ENCODE measurements at places on chromosomes 5 and 9. TPM values are rescaled to one million over a fixed set of nuclear protein-coding genes. Genes with fewer than 3 reads are reported as not detected.

Gene NR6A1
- 1.2 TPM for total RNA-seq

Gene TXNDC8
- total RNA-seq = not detected

GRCh38 chr9:135715056-135715595 is 13.1 kb downstream of the KCNT1 start:
- H3K27ac ChIP-seq = no peak overlapping the region
- no peaks in the 10 kb centered on the region for H3K4me1 ChIP-seq
- no peak overlapping the region for H3K4me3 ChIP-seq
- DNase-seq = no peak
- H3K27me3 ChIP-seq = peaks cover 37% of the 10 kb centered on the region

Gene LIFR
- total RNA-seq = not detected

- no peaks in the 10 kb centered on the region for H3K36me3 ChIP-seq
- DNase-seq = no peak
- H3K27ac ChIP-seq = no peak overlapping the region
- H3K27me3 ChIP-seq = peaks cover 10% of the 10 kb centered on the region
Measured at GRCh38 chr9:88748566-88749261, 213.7 kb downstream of the NXNL2 start.

- peaks cover 17% of the 10 kb centered on the region for H3K27me3 ChIP-seq
- no peak overlapping the region for H3K27ac ChIP-seq
- peaks cover 13% of the 10 kb centered on the region for H3K4me1 ChIP-seq
- H3K4me3 ChIP-seq = no peak overlapping the region
- no peak for DNase-seq
Measured at GRCh38 chr5:14204785-14205321, 61.7 kb downstream of the TRIO start.

DNA sequence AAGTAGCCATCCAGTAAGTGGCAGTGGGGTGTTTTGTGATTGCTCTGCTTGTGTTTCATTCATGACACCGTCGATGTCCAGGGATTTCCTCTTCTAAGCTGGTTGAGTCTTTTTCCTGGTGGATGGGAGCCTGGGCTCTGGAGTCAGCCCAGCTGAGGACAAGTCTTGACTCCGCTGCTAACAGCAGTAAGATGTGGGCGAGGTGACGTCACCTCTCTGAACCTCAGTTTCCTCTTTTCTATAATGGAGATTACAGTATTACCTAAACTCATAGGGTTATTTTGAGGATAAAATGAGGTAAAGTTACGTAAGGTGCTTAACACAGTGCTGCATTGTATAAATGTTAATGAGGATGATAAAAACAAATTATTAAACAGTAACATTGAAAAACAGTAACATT is 21.3 kb downstream of the FGF1 start:
- no peaks in the 10 kb centered on the region for H3K27me3 ChIP-seq
- no peak overlapping the region for H3K4me3 ChIP-seq

Gene ORM2
- total RNA-seq = not detected

GRCh38 chr9:68750786-68751185 is 45.7 kb downstream of the PIP5K1B start:
- no peak overlapping the region for H3K27ac ChIP-seq
- DNase-seq = no peak
- no peaks in the 10 kb centered on the region for H3K36me3 ChIP-seq
- H3K4me1 ChIP-seq = no peaks in the 10 kb centered on the region
- H3K27me3 ChIP-seq = peaks cover 18% of the 10 kb centered on the region
- no peak overlapping the region for H3K4me3 ChIP-seq

DNA sequence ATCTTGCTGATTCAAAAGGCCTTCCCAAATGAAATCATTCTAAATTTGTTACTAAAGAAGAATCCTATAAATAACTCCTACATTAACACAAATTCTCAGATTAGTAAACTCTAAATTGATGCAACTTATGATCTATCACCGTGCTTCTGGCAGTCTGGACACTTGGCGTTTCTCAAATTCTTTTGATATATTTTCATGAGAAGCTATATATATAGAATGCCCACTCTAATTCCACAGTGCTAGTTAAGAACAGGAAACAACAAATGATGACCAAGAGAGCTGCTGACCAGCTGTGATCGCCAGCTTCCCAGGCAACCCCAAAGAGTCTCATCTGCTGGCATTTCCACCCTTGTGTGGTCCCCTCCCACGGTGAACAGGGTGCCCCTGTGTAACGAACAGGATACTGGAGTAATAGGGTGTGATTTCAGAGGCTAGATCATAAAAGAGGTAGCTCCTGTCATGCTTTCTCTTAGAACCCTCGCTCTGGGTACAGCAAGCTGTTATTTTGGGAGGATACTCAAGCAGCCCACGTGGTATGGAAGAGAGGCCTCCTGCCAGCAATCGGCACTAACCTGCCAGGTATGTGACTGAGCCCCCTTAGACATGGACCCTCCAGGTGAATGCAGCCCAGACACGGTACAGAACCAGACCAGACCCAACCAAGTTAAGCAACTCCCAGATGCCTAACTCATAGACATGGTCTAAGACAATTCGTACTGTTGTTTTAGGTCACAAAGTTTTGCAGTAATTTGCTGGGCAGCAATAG is 64.7 kb downstream of the CDC14B start:
- peaks cover 6% of the 10 kb centered on the region for H3K36me3 ChIP-seq
- peaks cover 39% of the 10 kb centered on the region for H3K4me1 ChIP-seq
- no peak overlapping the region for H3K4me3 ChIP-seq

- H3K4me3 ChIP-seq = no peak overlapping the region
- peaks cover 16% of the 10 kb centered on the region for H3K27me3 ChIP-seq
- H3K27ac ChIP-seq = no peak overlapping the region
- H3K4me1 ChIP-seq = no peaks in the 10 kb centered on the region
Measured at GRCh38 chr9:86629530-86629929, 275.3 kb upstream of the TUT7 start.

DNA sequence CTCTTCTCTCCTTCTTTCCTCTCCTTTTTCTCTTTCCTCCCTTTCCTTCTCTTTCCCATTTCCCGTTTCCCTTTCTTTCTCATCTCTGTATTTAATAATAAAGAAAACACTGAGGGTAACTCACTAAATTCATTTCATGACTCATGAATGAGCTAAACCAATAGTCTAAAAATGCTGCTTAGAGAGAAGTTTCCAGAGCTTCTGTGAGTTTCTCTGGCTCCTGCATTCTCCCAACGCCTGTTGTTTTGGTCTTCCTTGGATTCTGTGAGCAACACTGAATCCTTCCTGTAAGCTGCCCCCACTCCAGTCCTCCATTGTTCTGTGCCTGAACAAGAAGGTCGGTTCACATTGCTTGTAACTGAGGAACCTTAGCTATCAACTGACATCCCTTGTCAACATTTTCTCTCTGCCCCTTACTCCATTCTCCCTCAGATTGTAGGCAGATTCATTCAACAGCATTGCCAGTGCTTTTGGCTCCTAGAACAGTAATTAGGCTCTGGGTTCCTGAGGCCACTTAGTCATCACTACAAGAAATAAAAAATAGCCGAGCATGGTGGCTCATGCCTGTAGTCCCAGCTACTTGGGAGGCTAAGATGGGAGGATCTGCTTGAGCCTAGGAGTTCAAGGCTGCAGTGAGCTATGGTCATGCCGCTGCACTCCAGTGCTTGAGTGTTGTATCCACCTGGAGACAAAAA is 237.7 kb upstream of the KLF4 start:
- no peak overlapping the region for H3K27ac ChIP-seq
- no peaks in the 10 kb centered on the region for H3K36me3 ChIP-seq
- no peak overlapping the region for H3K4me3 ChIP-seq
- DNase-seq = no peak
- H3K27me3 ChIP-seq = no peaks in the 10 kb centered on the region

Gene PCDHAC1
- total RNA-seq = not detected

Measured in activated naive CD8-positive, alpha-beta T cell treated with anti-CD3 and anti-CD28 coated beads for 36 hours (primary cell).